Smooth muscle cell of the umbilical artery (primary cell): ENCODE measurements at places on chromosomes 4 and X. TPM values are rescaled to one million over a fixed set of nuclear protein-coding genes. Genes with fewer than 3 reads are reported as not detected.

The GPR173 gene
- total RNA-seq: 2.4 and 8.4 TPM in 2 replicates

The MAGED2 gene
- total RNA-seq: 290 and 376 TPM in 2 replicates

The HPGDS gene
- not detected in 2 replicates for total RNA-seq

The MAGEA4 gene
- total RNA-seq: not detected in 2 replicates

The GPR50 gene
- not detected in 2 replicates for total RNA-seq

The FOXP3 gene
- 0.05 TPM in 1 of 2 replicates, not detected in the other for total RNA-seq

The PAGE2B gene
- total RNA-seq: not detected in 2 replicates

The AKAP17A gene
- total RNA-seq: 27.3 and 39.9 TPM in 2 replicates

The SPARCL1 gene
- total RNA-seq: not detected in 2 replicates

The CT45A10 gene
- not detected in 2 replicates for total RNA-seq

The KIT gene
- 0.69 and 1.5 TPM in 2 replicates for total RNA-seq

The SYTL4 gene
- total RNA-seq: 6.7 and 35.9 TPM in 2 replicates

The IL3RA gene
- total RNA-seq: not detected in 2 replicates

The CDS1 gene
- under 0.01 and 0.05 TPM in 2 replicates for total RNA-seq

The NUP62CL gene
- total RNA-seq: not detected in 2 replicates

The CSAG3 gene
- total RNA-seq: not detected in 2 replicates

The BCLAF3 gene
- 6.8 and 10.1 TPM in 2 replicates for total RNA-seq

The ENAM gene
- not detected in 2 replicates for total RNA-seq

The KDR gene
- total RNA-seq: 0.88 and 6.8 TPM in 2 replicates

The STIM2 gene
- total RNA-seq: 8.3 and 8.4 TPM in 2 replicates

The KCND1 gene
- total RNA-seq: 0.89 and 2.6 TPM in 2 replicates
